Fibroblast of the aortic adventitia (primary cell): ENCODE measurements at places on chromosomes 11 and 22.

DNA sequence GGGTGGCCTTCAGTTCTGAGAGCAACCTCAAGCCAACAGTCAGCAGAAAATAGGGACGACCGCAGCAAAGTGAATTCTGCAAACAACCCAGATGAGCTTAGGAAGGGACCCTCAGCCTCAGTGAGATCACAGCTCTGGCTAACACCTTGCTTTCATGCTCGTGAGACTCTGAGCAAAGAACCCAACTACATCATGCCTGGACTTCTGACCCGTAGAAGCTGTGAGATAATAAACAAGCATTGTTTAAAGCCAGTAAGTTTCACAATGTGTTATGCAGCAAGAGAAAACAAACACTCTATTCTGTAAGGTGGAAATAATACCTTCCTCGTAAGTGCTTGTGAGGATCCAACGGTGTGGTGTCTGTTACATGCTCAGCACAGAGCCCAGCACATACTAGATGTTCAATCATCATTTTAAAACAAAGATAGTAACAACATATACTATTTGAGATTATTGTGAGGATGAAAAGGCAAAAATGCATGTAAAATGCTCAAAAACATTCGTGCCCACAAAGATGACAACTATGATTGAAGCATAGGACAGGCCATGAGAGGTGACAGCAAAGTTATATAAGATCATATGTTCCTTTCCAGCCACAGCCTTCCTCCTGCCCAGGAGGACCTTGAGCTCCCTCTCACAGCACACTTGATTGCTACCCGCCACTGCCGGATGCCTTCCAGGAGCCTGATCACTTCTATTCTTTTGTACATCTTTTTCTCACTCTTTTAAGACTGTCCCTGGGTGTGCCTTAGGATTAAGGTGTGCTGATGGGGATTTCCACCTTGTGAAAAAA, 433.3 kb downstream of the BUD13 start:
- DNase-seq = no peak

GRCh38 chr11:111698852-111699559, 67.2 kb downstream of the PPP2R1B start:
- no peak for DNase-seq

DNA sequence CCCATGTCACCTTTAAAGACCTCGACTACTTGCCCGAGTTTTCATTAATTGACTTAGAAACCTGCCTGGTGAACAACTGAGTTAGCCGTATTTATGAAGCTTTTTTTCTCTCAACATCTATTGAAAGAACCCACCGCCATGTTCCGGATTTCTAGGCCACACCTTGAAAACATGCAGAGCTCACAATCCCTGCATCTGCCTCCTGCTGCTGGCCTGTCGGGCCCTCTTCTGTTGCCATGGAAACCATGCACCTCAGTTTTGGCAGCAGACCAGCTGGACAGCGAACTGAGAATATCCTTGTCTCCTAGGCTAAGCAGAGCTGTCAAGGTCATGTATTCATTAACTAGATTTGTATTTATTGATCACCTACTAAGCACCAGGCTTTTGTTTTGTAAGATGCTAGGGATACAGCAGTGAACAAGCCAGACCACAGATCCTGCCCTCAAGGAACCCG, 4.3 kb upstream of the PATZ1 start:
- DNase-seq = no peak

GRCh38 chr11:133955081-133955891, 1.5 kb downstream of the IGSF9B start:
- no peak for DNase-seq

GRCh38 chr11:285894-286220, 3.1 kb upstream of the PGGHG start:
- no peak for DNase-seq

GRCh38 chr22:42720263-42721044, at the start of gene A4GALT:
Gene A4GALT, minus strand, starts transcription at chr22:42720870. Its CDS starts 26,919 bp downstream, at chr22:42693951.
- no peak for DNase-seq

- DNase-seq = no peak
Observed at GRCh38 chr22:39763276-39763675, 130.3 kb downstream of the ENTHD1 start.

DNA sequence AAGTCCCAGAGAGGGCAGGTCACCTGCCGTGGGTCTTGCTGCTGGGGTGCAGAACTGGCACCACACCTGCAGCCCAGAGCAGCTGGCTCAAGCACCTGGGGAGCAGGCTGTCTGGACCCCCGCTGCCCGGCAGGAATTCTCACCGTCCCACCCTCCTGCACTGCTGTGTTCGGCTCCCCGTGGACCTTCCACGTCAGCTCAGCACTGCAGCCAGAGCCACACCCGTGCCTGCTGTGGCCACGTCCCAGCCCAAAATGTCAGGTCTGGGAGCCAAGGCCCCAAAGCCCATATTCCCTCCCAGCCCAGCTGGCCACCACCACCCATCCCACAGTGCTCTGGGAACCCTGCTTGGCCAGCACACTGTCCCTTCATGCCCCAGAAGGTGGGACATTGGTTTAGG, 28.0 kb upstream of the MYRF start:
- no peak for DNase-seq

- DNase-seq = no peak
Observed at GRCh38 chr11:110454609-110455008, 24.9 kb downstream of the FDX1 start.
